ENCODE measurements at places on chromosomes 7 and 10. TPM values are rescaled to one million over a fixed set of nuclear protein-coding genes. Genes with fewer than 3 reads are reported as not detected.
A peak's percentile ranks its signal among the peaks of the same experiment; 100 is the strongest.

DNA sequence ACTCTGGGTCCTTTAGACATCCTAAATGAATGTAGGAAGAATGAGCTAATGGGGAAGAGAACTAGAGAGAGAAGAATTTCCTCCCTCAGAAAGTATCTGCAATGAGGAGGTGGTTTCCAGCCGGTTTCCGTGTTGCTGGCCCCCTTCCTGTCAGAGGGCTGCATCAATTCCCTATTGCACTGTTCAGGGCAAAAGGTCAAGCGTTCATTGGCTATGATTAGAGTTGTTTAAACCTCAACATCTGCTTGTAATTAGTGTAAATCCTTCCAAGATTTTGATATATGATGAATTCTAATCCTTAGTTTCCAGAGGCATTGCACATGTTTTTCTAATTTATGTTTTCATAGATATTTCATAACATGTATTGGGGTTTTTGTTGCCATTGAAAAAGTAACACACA lies 107.3 kb upstream of the SGCE start:
- H3K27ac ChIP-seq, result no peak overlapping the region
- no peaks in the 10 kb centered on the region for H3K36me3 ChIP-seq

- no peaks in the 10 kb centered on the region for H3K27me3 ChIP-seq
- H3K4me3 ChIP-seq, result no peak overlapping the region
- H3K27ac ChIP-seq, result no peak overlapping the region
- no peak for DNase-seq
- H3K36me3 ChIP-seq, result peaks cover 6% of the 10 kb centered on the region
Observed at GRCh38 chr10:102157224-102157623, 5.0 kb downstream of the NOLC1 start.

DNA sequence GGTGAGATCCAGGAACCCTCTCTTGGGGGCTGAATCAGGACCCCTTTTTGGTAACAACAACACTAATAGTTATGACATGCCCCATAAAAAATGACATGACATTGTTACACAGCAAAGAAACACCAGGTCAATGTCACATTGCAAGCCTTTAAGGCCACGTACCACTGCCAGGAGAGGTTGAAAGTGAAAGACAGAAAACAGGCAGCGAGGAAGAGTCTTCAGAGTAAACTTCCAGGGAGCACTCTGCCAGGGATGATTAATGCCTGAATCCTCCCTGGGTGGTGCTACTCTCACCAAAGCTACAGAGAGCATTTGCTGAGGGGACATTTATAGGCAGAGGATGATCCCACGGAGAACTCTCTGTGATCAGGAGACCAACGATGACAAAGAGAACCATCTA lies 551.6 kb downstream of the CALN1 start:
- no peaks in the 10 kb centered on the region for H3K4me1 ChIP-seq
- H3K27ac ChIP-seq, result no peak overlapping the region
- no peak for DNase-seq
- H3K4me3 ChIP-seq, result no peak overlapping the region

DNA sequence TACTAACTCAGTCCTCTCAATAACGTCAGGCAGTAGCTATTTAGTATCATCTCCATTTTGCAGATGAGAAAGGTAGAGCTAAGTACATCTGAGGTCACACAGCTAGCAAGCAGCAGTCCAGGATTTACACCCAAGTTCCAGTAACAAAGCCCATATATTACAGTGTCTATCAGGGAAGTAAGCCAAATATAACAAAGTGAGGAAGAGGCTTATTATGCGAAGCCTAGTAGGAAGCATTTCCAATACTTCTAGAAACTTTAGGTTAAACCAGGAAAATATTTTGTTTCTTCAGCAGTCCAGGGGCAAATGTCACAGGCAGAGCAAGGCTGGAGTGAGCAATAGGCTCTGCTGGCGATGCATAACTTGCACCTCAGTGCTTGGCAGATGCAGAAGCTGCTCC lies 53.9 kb downstream of the NOC3L start:
- no peak overlapping the region for H3K4me3 ChIP-seq
- H3K27ac ChIP-seq, result no peak overlapping the region
- DNase-seq, result no peak
- no peaks in the 10 kb centered on the region for H3K36me3 ChIP-seq
- H3K4me1 ChIP-seq, result no peaks in the 10 kb centered on the region

- H3K27me3 ChIP-seq, result no peaks in the 10 kb centered on the region
- peaks cover 8% of the 10 kb centered on the region for H3K36me3 ChIP-seq
- H3K4me1 ChIP-seq, result no peaks in the 10 kb centered on the region
- no peak overlapping the region for H3K4me3 ChIP-seq
- no peak overlapping the region for H3K27ac ChIP-seq
Observed at GRCh38 chr7:133290041-133290440, 37.2 kb downstream of the EXOC4 start.

DNA sequence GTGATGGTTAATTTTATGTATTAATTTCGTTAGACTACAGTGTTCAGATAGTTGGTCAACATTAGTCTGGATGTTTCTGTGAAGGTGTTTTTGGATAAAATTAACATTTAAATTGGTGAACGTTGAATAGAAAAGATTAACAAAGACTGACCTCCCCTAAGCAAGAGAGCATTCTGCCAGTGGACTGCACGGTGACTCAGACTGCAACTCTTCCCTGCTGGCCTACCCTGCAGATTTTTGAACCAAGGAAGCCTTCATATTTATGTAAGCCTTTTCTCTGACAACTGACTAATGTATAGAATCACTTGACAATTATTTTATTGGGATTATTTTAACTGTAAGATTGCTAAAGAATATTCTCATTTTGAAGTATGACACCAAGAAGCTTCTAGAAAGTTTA lies 7.9 kb upstream of the ZNF248 start:
- no peak overlapping the region for H3K27ac ChIP-seq
- no peaks in the 10 kb centered on the region for H3K27me3 ChIP-seq
- H3K36me3 ChIP-seq, result no peaks in the 10 kb centered on the region
- H3K4me1 ChIP-seq, result peaks cover 11% of the 10 kb centered on the region

- H3K4me3 ChIP-seq, result no peak overlapping the region
- H3K27me3 ChIP-seq, result no peaks in the 10 kb centered on the region
- H3K27ac ChIP-seq, result no peak overlapping the region
- H3K36me3 ChIP-seq, result no peaks in the 10 kb centered on the region
- H3K4me1 ChIP-seq, result no peaks in the 10 kb centered on the region
Observed at GRCh38 chr10:4013651-4014121, 228.7 kb upstream of the KLF6 start.

DNA sequence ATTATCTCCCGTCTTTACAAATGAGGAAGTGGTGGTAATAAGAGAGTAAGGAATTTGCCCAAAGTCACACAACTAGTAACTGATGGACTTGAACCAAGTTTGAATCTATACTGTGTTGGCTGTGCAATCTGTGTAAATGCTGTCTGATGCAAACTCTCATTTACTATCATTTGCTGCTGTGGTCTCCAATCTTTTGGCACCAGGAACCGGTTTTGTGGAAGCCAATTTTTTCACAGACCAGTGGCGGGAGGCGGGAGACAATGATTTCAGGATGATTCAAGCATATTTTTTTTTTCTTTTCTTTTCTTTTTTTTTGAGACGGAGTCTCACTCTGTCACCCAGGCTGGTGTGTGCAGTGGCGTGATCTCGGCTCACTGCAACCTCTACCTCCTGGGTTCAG lies 450.0 kb upstream of the FZD8 start:
- H3K4me1 ChIP-seq, result no peaks in the 10 kb centered on the region
- no peak for DNase-seq
- H3K36me3 ChIP-seq, result no peaks in the 10 kb centered on the region
- H3K27me3 ChIP-seq, result no peaks in the 10 kb centered on the region

GRCh38 chr7:124843336-124843735 lies 77.7 kb upstream of the GPR37 start:
- H3K36me3 ChIP-seq, result peaks cover 7% of the 10 kb centered on the region
- no peaks in the 10 kb centered on the region for H3K27me3 ChIP-seq
- no peak overlapping the region for H3K4me3 ChIP-seq
- no peak for DNase-seq
- no peaks in the 10 kb centered on the region for H3K4me1 ChIP-seq

GRCh38 chr10:50607356-50607925 lies 16.3 kb downstream of the SGMS1 start:
- peaks cover 6% of the 10 kb centered on the region for H3K4me1 ChIP-seq
- peaks cover 3% of the 10 kb centered on the region for H3K36me3 ChIP-seq
- DNase-seq, result no peak
- H3K4me3 ChIP-seq, result no peak overlapping the region

- DNase-seq, result no peak
- H3K27me3 ChIP-seq, result peaks cover 4% of the 10 kb centered on the region
- H3K36me3 ChIP-seq, result no peaks in the 10 kb centered on the region
- H3K4me1 ChIP-seq, result no peaks in the 10 kb centered on the region
- H3K4me3 ChIP-seq, result no peak overlapping the region
- H3K27ac ChIP-seq, result no peak overlapping the region
Observed at GRCh38 chr10:118151461-118151860, 104.7 kb upstream of the RAB11FIP2 start.

DNA sequence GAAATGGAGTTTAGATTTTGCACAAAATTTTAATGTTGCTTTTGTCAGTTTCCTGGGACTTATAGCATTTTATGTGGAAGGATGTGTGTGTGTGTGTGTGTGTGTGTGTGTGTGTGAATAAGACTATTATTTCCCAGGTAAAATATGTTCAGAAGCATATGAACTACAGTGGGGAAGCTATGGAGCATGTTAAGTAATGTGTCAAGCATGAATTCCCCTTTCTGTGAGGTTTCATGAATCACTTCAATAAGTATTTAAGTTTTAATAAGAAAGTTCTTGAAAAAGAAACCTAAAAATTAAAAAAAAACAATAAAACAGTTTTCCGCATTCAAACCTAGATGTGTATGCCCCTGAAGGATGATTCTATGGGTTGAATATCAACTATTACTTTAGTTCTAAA lies 693 bp downstream of the CREB5 start:
- H3K27me3 ChIP-seq, result peaks cover 40% of the 10 kb centered on the region
- H3K36me3 ChIP-seq, result no peaks in the 10 kb centered on the region
- no peak overlapping the region for H3K27ac ChIP-seq
- no peak for DNase-seq
- H3K4me1 ChIP-seq, result peaks cover 37% of the 10 kb centered on the region
- H3K4me3 ChIP-seq, result no peak overlapping the region

DNA sequence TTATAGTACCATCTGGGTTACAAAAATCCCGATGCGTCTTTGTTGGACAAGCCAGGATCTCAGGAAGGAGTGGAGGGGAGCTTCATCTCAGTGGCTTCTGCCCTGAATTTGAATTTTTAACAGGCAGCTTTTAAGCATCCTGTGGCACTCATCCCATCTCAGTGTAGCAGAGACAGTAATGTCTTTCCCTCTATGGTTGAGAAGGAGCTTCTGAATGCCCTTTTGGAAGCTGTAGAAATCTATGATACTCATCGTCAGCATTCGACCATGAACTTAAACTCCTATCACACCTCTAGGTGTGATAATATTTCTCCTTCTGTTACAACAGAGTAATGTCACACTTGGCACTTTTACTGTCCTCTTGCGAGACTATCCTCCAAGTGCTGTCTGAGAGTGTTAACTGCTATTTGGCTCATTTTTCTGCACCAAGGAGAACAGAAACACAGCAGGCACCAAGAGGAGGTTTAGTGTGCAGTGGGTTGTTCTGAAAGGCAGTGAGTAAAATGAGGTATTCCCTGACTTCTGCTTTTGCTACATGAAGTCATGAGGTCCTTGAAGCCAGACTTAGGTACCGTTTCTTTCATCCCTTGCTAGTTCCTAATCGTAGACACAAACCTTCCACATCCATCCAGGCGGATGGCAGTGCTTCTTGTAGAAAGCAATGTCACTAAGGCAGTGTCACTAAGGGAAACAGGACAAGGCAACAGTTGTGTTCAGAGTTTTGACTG lies 177.4 kb downstream of the CELF2 start:
- no peak overlapping the region for H3K27ac ChIP-seq
- no peak overlapping the region for H3K4me3 ChIP-seq
- peak; percentile 53 for DNase-seq
- peaks cover 58% of the 10 kb centered on the region for H3K36me3 ChIP-seq

GRCh38 chr10:133027482-133027881 lies 60.2 kb upstream of the ADGRA1 start:
- H3K4me3 ChIP-seq, result no peak overlapping the region
- H3K4me1 ChIP-seq, result no peaks in the 10 kb centered on the region
- no peak overlapping the region for H3K27ac ChIP-seq
- no peaks in the 10 kb centered on the region for H3K27me3 ChIP-seq
- DNase-seq, result no peak

DNA sequence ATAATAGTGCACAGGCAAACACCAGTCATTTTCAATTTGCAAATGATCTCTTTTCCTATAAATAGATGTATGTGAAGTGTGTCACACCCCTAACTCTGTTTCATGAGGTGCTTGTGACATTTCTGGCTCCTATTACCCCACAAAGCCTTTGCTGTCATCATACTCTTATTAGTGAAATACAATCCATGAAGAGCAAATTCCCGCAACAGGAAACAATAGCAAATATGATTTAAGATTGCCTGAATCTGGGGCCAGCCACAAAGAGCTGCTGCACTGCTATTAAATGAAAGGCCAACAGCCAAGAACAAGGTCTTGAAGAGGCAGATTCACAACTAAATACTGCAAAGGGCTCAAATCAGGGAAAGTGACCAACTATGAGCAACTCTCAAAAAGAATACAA lies 96.3 kb upstream of the CAV2 start:
- H3K4me3 ChIP-seq, result no peak overlapping the region
- no peaks in the 10 kb centered on the region for H3K36me3 ChIP-seq
- H3K4me1 ChIP-seq, result no peaks in the 10 kb centered on the region
- no peak overlapping the region for H3K27ac ChIP-seq

SFXN4 gene
- total RNA-seq, result 9.8 TPM

CNTNAP2 gene
- 7.4 TPM for total RNA-seq

RPEL1 gene
- total RNA-seq, result not detected

MEIG1 gene
- 0.69 TPM for total RNA-seq

TAS2R5 gene
- total RNA-seq, result 3.6 TPM

ZNF425 gene
- 2.8 TPM for total RNA-seq

ACTL6B gene
- not detected for total RNA-seq

ANKRD22 gene
- total RNA-seq, result not detected

PRLHR gene
- not detected for total RNA-seq

PSD gene
- total RNA-seq, result 1.6 TPM
